ENCODE measurements at places on chromosomes 6 and 20.

DNA sequence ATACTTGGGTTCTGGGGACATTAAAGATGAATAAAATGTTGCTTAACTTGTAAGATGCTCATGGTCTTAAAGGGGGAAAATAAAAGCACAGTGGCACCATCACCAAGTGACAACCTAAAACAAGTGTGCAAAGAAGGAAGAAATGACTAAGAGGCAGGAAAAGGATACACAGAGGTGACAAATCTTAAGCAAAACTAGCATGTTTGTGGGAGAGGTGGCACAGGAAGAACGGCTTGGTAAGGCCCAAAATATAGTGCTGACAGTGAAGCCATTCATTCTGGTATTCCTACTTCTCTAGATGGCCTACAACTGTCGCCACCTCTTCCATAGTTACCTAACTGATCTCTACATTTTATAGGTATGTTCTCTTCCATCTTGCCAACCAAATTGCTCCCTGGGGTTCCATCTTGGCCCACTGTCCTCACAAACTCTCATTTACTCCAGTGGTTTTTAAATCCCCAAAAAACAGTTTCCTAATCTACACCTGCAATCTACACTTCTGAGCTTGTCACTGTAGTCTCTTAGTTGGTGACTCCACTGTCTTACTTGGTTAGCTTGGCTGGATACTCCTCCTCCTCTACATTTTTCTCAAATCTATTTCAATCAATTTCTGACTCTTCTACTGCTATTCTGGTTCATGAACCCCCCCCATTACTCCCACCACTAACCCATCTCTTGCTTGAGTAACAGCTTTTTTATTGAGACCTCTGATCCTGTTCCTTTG, 33.5 kb downstream of the FAM8A1 start:
- no peak for DNase-seq

DNA sequence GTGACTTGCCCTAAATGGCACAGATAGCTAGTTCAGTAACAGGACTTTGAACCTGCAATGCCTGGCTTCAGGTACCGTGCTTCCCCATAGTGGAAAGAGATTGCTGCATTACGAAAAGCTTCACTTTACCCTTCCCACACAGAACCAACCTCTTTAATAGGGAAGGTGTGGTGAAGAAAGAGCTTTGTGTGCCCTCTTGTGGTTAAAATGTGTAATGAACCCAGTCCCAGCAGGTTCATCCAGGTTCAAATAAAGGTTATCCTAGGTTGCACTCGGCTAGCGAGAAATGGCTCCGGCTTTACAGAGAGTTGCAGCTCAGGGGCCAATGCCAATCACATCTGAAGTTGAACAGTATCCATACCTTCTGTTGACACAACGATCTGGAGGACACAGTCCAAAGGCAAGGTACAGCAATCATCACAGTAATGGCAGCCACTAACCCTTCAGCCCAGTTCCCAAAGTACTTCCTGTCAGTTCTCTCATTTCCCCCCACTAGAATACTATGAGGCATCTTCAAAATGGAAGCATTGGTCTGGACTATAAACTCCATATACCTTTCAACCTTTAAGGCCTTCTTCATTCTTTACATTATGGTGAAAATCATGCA, 3.0 kb downstream of the DEFB115 start:
- DNase-seq: no peak

- no peak for DNase-seq
These were observed 266.0 kb upstream of the CITED2 start for GRCh38 chr6:139640448-139640847.

DNA sequence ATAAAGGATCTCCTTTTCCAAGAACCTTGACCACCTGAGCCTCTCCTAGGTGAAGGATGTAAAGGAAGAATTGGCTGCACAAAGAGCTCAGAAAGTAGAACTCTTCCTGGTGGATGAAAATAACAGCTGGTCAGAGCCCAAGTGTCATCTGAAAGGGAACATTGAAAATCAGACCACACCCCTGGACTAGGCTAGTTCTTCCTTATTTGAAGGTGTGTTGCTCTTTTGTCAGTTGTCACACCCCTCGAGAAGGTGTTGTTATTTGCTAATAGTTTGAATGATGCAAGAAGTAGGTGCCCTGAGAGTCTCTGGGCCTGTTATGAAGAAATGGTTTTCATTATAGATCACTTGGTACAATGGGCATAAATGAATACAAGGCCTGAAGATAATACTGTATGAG, 31.1 kb downstream of the NHLRC1 start:
- DNase-seq: no peak

GRCh38 chr6:142682985-142683384, 262.0 kb downstream of the HIVEP2 start:
- no peak for DNase-seq

GRCh38 chr6:28953039-28953584, 29.3 kb upstream of the TRIM27 start:
- DNase-seq: no peak

DNA sequence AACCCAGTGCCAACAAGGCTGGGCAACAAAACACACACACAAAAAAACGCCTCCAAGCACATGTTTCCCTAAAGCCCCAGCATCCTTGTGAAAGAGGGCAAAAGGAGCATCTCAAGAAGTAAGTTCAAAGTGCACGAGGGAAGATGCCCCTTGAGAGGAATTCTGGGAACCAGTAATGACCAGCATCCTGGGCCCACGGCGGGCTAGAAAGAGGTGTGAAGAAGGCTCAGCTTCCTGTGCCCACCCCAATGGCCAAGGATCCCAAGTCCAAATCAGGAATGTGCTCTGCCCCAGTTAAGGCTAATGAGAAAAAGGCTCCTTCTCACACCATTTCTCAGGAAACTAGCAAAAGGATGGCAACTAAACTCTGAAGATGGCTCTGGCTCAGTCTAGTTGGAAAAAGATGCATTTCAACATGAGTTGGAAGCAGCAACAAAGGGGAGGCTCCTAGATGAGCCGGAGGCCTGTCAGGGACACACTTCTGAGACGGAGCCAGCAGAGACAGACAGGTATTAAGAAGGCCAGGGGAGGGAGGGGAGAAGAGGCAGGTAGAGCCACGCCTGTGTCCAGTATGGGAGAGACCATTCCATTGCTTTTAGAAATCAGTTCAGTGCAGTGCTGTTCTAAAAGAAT, 3.2 kb downstream of the RIMS4 start:
- no peak for DNase-seq

DNA sequence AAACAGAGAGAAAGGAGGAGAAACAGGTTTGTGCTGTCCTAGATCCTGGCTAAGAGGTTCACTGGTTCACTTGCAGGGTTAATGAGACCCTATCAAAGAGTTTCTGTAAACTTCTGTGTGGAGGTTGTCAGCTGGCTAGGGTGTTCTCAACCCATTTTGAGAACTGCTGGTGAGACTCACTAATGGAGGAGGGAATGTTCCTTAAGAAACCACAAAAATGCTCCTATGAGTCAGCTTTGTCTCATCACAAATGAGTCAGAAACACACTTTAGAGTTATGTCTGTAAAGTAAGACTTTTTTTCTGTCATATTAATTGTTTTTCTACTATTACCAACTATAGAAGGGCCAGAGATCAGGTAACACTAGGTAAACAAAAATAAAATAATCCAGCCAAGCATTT, 884.4 kb downstream of the PHF3 start:
- no peak for DNase-seq

- no peak for DNase-seq
These were observed 64.2 kb downstream of the C6orf52 start for GRCh38 chr6:10630178-10630577.

DNA sequence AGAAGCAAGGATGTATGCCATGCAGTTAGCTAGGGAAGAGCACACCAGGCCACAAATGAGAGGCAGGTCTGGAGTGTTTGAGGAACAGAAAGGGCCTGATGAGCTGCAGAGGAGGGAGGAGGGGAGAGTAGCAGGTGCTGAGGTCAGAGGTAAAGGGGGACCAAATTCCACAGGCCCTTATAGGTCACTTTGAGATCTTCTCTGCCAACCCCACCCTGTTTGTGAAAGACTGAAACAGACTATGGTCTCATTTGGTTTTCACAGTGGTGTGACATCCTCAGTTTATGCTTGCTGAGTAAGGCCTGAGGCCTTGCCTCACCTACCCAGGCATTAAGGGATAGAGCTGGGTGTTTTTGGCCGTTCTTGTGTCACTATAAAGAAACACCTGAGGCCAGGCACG, 187.7 kb upstream of the MYLIP start:
- no peak for DNase-seq

DNA sequence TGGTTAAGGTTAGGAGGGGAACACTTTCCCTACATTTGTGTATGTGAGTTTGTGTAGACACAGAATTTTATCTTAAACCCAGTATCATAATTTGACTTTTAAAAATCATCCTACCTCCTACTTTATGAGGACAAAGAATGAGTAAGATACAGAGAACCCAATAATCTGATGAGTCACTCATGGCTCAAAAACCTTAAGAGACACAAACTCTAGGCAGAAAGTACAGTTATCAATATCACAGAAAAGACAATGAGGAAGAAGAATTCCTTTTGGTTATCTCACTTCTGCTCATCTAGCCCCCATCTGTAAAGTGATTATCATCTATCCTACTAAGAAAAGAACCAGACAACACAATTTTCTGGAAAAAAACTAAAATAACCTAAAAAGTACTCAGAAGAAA, 87.7 kb downstream of the EPB41L2 start:
- no peak for DNase-seq

GRCh38 chr6:159914565-159914923, 23.8 kb downstream of the MAS1 start:
- no peak for DNase-seq

GRCh38 chr20:57857969-57858368, 148.2 kb upstream of the PMEPA1 start:
- no peak for DNase-seq

GRCh38 chr6:162385980-162386379, 341.6 kb downstream of the PRKN start:
- DNase-seq: no peak

DNA sequence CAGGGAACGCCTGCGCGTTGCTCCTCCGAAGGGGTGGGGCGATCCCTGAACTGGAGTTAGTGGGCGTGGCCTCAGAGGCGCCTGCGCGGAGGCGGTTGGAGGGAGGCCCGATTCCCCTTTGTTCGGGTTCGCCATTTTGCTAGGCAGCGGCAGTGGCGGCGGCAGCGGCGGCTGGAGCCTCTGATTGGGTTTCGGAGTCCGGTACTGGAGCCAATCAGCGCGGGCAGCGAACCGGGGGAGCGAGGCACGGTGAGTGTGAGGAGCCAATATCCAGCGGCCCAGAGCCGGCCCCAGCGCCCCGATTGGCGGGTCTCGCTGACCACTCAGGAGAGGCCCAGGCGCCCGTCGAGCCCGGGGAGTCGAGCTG, at the start of gene NFYA:
Gene NFYA (plus strand): TSS at position 139 of the 367 bp plus-strand sequence. CDS start 6,116 bp downstream, outside the sequence.
- DNase-seq: no peak
